Renal cortex interstitium (tissue), 15 donors: ENCODE measurements at places on chromosomes 3 and 15. TPM values are rescaled to one million over a fixed set of nuclear protein-coding genes. Genes with fewer than 3 reads are reported as not detected.

DNA sequence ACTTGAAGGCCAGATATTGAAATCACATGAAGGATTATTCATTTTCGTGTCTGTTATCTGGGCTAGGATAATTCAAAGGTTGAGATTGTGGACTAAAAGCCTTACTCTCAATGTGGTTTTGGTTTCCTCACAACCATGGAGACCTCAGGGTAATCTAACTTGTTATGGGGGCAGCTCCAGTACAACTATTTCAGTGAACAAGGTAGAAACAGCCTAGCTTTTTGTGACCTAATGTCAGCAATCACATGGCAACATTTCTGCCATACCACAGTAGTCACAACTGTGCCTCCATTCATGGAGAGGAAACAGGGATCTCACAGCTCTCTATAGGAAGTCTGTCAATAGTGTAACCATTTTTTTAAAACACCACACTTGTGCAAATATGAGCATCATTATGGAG lies 62.4 kb upstream of the RARB start:
- no peak for DNase-seq

DNA sequence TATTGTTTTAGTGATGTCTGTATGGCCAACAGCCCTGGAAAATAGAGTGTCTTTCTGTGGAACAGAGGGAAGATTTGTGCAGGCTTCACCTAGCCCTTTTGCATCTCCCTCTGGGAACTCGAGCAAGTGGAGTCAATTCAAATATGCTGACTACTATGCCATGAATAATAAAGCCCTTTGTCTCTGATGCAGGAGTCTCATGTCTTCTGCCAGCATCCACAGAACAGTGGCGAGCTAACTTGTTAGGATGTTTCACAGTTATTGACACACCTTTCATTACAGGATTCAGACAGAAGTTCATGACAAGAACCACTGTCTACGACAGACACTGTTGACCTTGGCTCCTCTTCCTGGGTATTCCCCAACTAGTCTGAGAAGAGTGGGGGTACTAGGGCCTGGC lies 15.6 kb upstream of the CCDC54 start:
- no peak for DNase-seq

DNA sequence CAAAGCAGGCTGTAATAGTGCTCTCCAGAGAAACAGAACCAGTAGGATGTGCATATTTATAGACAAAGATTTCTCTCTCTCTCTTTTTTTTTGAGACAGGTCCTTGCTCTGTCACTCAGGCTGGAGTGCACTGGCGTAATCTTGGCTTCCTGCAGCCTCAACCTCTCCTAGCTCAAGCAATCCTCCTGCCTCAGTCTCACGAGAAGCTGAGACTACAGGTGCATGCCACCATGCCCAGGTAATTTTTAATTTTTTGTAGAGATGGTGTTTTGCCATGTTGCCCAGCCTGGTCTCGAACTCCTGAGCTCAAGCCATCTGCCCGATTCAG lies 67.1 kb upstream of the CHD2 start:
- no peak for DNase-seq

DNA sequence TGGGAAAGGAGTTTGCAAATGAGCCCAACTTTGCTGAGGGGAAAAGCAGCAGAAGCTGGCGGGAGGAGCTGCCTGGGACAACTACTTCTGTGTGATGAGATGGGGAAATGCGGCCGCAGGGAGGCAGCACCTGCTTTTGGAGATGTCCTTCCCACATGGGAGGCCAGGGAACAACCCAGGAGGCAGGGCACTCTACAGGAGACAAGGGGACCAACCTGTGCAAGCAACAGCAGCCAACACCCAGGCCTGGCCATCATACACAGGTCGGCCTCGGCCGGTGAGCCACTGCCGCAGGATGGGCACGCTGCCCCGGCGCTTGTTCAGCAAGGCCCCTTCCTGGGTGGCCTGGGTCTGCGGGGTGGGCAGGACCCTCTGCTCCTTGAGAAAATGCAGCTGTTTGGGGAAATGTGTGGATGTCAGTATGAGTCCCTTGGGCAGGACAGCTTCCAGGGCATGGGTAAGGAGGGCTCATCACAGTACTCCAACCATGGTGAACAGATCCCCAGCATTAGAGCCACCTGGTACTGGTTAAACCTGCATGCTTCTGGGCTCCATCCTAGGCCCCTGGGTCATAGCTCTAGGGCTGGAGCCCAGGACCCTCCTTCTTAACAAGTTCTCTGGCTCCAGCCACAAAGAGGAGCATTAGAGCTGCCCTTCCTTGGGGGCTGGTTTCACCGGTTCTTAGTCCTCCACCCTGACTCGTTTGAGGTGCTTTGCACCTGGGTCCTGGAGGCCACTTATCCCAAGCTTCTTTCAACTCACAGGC lies 11.6 kb downstream of the EPB42 start:
- DNase-seq, result no peak

DNA sequence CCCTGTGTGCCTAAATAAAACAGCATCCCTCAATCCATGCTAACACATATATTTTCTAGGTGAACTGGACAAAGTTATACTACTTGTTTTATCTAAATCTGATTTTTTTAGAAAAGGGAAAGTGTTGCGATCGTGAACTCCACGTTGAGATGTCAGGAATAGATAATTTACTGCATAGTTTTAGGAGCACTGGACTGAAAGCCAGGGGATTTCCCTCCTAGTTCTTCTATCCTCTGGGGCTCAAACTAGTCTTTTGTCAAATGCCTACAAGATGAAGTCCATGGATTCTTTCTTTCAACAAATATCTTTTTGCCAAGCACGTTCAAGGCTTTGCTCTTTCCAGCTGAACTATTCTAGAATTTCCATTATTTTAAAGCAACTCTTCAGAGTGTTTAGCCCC lies 617 bp upstream of the HPS3 start:
- no peak for DNase-seq

DNA sequence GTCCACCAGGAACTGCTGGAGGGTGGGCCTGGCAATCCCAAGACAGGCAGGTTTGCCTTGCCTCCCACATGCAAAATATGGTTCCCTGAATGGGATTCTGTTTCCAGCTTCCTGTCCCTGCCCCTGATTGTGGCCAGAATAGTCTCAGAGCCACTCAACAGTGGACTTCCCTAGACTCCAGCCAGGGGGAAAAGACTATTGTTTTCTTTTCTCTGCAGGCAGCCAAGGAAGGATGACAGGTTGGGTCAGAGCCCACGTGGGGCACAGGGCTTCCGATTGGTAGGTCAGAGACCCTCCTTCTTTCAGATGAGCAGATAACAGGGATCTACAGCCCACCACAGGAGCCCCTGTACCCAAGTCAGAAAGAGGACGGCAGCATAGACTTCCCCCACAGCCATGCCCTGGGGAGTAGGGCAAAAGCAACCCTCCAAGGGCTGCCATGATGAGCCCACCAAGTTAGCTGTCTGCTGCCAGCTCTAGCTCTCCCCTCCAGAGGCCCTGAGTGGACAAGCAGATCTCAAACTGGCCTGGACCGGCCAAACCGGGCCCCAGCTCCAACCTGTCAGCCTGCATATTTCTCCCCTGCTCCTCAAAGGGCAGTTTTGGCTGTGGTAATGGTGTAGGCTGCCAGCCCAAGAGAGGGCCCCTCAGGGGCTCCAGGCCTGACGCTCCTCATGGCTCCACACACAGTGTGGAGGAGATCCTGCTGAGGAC lies 6.4 kb downstream of the TLR9 start:
- no peak for DNase-seq

DNA sequence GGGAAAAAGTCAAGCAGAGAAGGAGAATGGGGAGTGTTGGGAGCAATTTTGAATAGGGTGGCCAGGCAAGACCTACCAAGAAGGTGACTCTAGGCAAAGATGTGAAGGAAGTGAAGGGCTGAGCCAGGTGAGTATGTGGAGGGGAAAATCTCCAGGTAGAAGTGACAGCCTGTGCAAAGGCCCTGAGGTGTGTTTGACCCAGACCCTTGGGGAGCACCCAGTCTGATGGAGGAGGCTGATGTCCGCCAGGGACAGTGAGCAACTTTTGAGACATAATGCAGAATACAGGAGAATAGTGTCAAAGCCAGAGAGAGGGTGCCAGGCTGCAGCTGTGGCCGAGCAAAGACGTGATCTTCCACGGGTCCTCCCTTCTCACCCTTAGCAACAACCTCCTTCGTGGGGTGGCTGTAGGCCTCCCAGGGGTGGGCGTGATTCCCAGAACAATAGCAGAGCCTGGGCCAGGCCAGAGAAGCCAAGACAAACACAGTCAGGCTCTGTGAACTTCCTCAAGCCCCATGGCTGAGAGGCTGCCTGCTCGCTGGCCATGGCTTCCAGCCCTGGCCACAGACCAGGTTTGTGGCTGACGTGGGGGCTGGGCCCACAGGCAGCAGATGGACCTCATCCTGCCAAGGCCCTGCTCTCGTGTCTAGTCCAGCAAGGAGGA lies 58.1 kb downstream of the SLC6A6 start:
- DNase-seq, result no peak

- no peak for DNase-seq
Measured at GRCh38 chr3:135528413-135529015, 437.0 kb upstream of the PPP2R3A start.

- peak; percentile 60 for DNase-seq
Measured at GRCh38 chr15:33700695-33701303, 267.5 kb upstream of the CHRM5 start.

- no peak for DNase-seq
Measured at GRCh38 chr3:147215660-147216059, 190.7 kb downstream of the ZIC4 start.

DNA sequence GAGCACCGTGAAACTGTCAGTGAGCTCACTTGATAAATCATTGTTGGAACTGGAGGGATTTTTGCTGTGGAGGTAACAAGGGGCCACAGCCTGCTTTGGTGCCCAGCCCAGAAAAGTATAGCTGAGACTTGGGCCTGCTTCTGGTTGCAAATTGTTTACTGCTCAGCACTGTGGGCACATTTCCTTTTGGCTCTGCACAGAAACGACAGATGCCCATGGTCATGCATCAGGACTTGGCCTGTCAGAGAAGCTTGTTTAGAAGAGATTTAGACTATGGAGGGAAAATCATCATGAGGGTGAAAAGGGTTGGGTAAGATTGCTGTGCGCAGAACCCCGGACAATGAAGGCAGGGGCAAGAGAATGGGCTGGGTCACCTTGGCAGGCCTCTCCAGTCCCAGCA lies 286.1 kb upstream of the CTNNB1 start:
- DNase-seq, result no peak

- DNase-seq, result no peak
Measured at GRCh38 chr15:61195116-61196002, 33.7 kb downstream of the RORA start.

GRCh38 chr3:46006238-46007032 lies 10.8 kb upstream of the FYCO1 start:
- DNase-seq, result no peak

DNA sequence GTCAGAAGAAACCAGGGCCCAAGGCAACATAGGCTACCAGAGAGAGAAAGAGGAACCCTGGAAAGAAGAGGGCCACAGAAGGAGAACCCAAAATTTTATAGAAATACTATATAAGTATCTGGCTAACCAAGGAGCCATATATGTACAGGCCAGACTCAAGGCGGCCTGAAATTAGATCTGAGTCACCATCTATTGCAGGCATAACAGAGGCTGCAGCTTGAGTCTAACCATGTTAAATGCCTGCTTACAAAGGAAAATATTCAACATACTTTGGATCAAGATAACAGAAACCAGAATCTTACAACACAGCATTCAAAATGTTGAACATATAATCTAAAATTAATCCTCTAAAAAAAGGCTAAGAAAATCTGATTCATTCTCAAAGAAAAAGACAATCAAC lies 23.1 kb downstream of the IGSF11 start:
- DNase-seq, result no peak

GRCh38 chr15:96336596-96337364 lies 6.3 kb downstream of the NR2F2 start:
- no peak for DNase-seq

DNA sequence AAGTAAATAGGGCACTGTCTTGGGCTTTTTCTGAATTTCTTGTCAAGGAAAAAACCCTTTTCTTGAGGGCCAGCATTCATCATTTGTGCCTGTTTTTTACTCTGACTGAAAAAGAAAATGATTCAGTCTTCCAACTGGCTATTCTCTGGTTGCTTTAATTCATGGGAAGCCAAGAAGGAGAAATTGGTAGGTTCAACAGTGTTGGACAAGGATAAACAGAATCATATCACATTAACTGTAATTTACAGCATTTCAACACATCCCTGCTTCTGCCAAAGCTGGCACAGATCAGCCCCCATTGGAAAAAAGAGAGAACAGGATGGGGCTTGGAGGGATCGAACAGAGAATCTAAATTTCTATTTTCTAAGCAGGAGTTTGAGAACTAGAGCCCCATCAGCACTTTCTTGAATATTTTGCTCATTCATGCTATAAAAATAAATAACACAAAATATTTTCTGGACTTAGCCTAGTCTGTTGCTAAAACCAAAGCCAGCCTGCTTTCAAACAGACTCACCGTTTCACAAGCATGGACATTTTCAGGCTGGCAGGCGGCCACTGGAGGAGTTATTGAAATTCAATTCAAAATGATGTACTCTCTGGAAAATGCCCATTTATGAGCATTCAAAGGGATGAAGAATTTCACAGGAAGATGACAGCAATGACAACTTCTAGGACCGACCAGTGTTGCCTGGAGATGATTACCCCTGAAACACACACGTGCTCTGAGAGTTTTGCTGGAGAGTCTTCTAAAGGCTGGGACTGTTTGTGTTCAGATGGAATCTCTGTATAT lies 181.2 kb downstream of the WNT5A start:
- no peak for DNase-seq

GRCh38 chr3:141020143-141020830 lies 30.9 kb upstream of the SPSB4 start:
- DNase-seq, result no peak

GRCh38 chr3:79047581-79047980 lies 720.2 kb downstream of the ROBO1 start:
- DNase-seq, result no peak

- peak; percentile 99 for DNase-seq
Measured at GRCh38 chr3:100708989-100709841, at the start of gene TFG. TFG (plus strand) TSS chr3:100709494; CDS start chr3:100713686, 4,192 bp downstream.

DNA sequence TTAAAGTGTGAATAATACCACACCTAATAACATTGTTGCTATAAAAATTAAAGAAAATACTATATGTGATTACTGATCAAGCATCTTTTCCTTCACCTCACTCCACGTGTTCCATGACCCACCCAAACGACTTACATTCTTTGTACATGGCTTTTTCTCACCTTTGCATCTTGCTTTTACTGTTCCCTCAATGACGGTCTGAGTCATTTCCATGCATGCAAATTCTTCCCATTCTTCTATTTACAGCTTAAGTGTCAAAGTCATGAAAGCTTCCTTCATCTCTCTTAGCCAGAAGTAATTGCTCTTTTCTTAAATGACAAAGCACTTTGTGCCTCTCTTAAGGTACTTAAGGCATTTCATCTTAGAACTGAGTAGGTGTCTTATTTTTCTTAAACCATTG lies 64.0 kb downstream of the GREM1 start:
- no peak for DNase-seq

GRCh38 chr3:38773528-38773927 lies 42.5 kb downstream of the SCN10A start:
- no peak for DNase-seq

- DNase-seq, result no peak
Measured at GRCh38 chr3:65593780-65594752, 444.7 kb downstream of the MAGI1 start.

Gene ADAMTS9
- 150 TPM for polyA plus RNA-seq

Gene ENTPD3
- polyA plus RNA-seq, result 1.9 TPM

Gene MASP1
- 9.7 TPM for polyA plus RNA-seq

Gene CCDC54
- polyA plus RNA-seq, result 0.17 TPM

Gene ATP2B2
- polyA plus RNA-seq, result 1.2 TPM

Gene GPR149
- not detected for polyA plus RNA-seq

Gene ST8SIA2
- polyA plus RNA-seq, result 5.6 TPM

Gene ARNT2
- 59.3 TPM for polyA plus RNA-seq

Gene PRICKLE2
- polyA plus RNA-seq, result 20.5 TPM

Gene ADGRG7
- polyA plus RNA-seq, result not detected

Gene NOX5
- 0.65 TPM for polyA plus RNA-seq

Gene CIB1
- 57.0 TPM for polyA plus RNA-seq
